ENCODE measurements at places on chromosomes 2 and 18. TPM values are rescaled to one million over a fixed set of nuclear protein-coding genes. Genes with fewer than 3 reads are reported as not detected.

GRCh38 chr2:150374492-150374891 is 113.0 kb downstream of the RND3 start:
- DNase-seq, result no peak

GRCh38 chr2:151619337-151619989 is 114.8 kb downstream of the NEB start:
- no peak for DNase-seq

DNA sequence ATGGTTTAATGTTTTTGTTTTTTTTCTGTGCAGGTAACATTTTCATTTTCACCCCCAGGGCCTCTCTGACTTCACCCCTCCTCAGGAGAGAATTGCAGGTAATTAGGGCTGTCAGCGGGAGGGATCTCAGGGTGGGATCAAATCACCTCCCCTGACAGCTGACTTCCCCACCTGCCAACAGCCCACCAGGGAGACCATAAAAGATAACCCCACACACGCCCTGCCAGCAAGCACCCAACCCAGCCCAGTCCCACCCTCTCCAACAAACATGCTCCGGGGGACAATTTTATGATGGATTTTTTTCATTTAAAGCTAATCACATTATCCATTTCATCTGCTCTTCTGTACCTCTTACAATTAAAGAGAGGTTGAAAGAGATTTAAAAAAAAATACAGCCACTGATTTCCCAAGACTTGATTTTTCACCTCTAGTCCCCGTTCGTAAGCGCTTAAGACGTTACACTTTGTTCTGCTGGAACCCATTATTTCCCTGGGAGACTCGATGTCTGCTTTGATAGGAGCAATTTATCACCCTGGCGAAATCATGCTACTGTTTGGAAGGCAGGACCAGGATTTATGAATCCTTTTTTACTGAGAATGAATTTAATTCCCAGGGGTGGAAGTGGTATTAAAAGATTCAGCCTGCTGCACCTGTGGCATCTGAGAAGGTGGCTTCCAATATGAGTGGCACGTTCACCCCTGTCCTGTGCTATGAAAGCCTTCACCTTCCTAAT is 232.9 kb upstream of the ID2 start:
- DNase-seq, result no peak

Gene MC4R
- total RNA-seq, result not detected

Measured in esophagus squamous epithelium (tissue), 5 donors.